ENCODE measurements at places on chromosomes 2 and 18.

DNA sequence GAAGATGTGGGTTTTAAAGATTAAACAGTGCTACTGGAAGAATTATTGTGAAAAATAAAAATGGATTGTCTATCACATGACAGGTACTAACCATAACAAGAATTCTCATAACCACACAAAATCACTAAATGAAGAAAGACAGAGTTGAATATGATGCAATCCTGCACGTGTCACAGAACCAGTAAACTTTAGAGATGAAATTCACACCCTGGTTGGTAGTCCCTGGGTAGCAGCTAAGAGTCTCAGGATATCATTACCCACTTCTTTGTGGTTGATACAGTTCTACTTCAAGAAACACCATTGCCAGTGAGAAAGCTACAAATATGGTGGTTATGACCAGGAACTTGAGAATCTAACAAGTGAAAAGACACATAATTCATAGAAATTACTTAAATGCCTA, 450.2 kb downstream of the ERBB4 start:
- DNase-seq, result no peak

DNA sequence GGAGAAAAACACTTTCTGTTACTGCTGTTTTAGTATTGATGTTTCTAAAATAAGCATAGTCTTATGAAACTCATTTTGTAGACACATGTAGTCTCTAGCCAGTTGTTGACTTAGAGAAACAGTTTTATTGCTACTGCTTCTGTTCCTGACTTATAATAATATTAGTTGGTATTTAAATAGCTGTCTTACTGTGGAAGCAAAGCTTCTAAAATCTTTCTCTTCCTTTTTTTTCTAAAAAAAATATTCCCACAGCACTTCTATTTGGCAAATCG, 121.8 kb downstream of the MTX2 start:
- DNase-seq, result no peak

DNA sequence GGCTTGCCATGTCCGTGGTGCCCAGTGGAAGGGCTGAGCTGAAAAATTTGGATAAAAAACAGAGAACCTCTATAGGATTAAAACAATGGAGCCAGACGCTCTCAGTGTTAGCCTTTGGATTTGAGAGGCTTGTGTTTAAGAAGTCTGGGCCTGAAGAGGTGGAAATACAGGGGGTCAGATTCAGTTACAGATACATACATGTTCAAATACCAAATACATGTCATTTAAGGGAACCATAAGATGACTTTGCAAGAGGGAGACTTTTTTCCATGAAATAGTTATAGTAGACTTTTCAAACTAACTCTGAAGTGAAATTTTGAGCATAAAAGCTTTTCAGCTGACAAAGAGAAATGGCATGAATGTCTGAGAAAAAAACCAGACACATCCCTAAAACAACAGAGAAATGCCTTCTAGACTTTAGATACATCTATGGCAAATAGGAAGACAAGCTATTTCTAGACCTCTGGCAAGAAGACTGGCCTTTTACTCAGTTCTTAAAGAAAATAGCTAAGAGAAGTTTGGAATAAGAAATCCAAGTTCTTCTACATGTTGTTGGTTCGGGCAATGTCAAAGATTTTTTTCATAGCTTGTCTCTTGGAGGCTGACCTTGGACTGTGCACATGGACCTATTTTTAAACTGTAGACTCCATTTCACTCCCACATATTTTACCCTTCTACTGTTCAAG, 112.9 kb downstream of the LTBP1 start:
- no peak for DNase-seq

- DNase-seq, result no peak
Observed at GRCh38 chr2:81395746-81396145, 1091.2 kb upstream of the LRRTM1 start.

- no peak for DNase-seq
Observed at GRCh38 chr18:9558387-9559064, 55.8 kb downstream of the PPP4R1 start.

Data from non-pigmented ciliary epithelial cell (primary cell).